ENCODE measurements at places on chromosomes 16 and 17.

GRCh38 chr16:53282975-53283946 lies 151.0 kb upstream of the RBL2 start:
- DNase-seq: peak; percentile 2

GRCh38 chr16:46882304-46882939 lies 1.7 kb upstream of the GPT2 start:
- DNase-seq: no peak

GRCh38 chr17:42681976-42682721 lies at the start of gene CNTNAP1:
TSS of gene CNTNAP1 (plus strand) at chr17:42682531. CDS start at chr17:42682830, 299 bp downstream.
- no peak for DNase-seq

DNA sequence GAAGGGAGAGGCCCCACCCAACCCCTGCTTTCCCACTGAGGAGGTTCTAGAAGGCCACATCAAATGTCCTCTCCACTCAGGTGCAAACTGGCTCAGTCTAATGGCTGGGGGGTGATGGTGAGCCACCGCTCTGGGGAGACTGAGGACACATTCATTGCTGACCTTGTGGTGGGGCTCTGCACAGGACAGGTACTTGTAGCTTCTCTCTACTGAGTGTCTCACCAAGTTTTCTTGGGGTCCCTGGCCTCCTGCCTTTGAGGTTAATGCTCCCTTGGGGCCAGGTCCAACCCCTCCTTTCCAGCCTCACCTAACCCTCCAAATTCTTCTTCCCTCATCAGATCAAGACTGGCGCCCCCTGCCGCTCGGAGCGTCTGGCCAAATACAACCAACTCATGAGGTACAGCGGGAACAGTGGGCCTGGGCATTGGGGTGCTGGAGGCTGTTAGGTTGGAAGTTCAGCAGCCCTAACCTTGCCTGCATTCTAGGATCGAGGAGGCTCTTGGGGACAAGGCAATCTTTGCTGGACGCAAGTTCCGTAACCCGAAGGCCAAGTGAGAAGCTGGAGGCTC lies 5.7 kb downstream of the ENO3 start:
- no peak for DNase-seq

- no peak for DNase-seq
These were observed 6.7 kb upstream of the ABCA9 start for GRCh38 chr17:69067274-69068047.

DNA sequence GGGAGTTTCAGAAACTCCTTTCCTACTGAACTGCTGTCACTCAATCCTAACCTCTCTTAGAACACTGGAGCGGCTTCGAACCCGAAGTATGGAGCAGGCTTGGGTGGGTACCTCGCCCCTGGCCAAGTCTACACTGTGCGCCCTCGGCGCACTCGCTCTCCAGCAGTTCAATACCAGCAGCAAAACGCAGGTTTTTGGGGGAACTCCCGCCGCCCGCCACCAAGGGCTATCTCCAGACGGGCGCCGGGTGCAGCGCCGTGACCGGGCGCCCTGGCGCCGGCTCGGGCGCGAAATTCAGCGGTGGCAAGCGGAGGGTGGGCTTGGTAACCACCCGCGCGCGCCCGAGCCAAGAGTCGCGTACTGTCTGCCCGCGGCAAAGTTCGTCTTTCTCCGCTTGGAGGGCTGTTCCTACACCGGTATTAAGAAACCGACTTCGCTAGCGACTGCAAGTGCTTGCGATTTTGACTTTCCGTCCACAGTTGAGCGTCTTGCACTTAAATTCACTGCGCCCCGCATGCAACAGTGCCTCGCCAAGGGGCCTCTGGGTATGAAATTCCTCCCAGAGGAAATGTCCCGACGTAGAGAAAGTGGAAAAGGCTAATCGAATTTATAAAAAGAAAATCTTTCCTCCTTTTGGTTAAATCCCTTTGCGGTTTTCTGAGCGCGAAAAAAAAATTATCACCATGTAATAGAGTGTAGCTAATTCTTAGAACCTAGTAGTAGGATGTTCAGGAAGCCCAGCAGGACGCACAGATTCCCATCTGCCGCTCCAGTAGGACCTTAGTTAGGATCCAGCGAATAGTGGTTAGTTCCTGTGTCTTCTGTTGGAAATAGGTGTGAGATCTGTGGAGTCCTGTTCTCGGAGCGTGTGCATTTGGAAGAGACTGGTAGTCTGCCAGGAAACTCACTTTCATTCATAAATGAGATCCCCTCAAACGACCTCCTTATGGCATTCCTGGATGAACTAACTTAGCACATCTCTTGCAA lies 5.0 kb upstream of the SALL1 start:
- DNase-seq: no peak

GRCh38 chr17:6648181-6648580 lies 3.2 kb downstream of the MED31 start:
- no peak for DNase-seq

DNA sequence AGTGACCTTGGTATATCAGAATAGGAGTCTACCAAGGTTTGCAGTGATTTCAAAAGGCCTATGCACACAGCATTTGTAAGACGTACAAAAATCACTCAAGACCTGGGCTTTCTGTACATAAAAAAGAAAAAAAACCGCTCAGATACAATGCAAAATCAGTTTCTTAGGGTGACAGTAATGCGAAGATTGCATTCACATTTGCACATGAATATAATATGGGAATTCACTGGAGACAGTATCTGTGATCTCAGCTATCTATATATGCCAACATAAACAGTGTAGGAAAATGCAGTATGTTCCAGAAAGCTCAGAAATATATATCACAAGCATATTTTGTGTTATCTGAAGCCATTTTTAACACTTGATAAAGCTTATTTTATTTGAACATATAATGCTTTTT lies 176.4 kb upstream of the MYOCD start:
- DNase-seq: no peak

DNA sequence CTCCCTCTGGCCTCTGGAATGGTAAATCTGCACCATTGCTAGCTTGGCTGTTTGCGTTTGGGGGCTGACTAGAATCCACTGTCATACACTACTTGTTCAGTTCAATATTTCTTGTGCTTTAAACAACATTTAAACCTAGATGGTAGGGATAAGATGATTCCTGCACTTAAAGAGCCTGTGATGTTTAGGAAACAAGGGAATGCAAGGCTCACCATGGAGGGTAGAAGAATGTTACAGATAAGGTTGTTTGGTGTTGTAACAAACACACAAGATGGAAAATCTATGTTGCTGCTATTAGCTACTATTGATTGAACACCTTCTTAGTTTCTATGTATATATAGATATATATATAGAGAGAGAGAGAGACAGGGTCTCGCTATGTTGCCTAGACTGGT lies 31.4 kb downstream of the YPEL2 start:
- no peak for DNase-seq

GRCh38 chr16:31201582-31202413 lies 762 bp downstream of the PYCARD start:
- DNase-seq: no peak

GRCh38 chr17:40454613-40454995 lies 11.4 kb downstream of the IGFBP4 start:
- no peak for DNase-seq

GRCh38 chr17:40828454-40829044 lies 6.1 kb upstream of the KRT10 start:
- DNase-seq: no peak

GRCh38 chr16:33059206-33059605 lies 134.8 kb upstream of the TP53TG3C start:
- DNase-seq: no peak

Data from forelimb muscle (tissue), 1 donor.